ENCODE measurements at places on chromosomes 13 and 19. TPM values are rescaled to one million over a fixed set of nuclear protein-coding genes. Genes with fewer than 3 reads are reported as not detected.

DNA sequence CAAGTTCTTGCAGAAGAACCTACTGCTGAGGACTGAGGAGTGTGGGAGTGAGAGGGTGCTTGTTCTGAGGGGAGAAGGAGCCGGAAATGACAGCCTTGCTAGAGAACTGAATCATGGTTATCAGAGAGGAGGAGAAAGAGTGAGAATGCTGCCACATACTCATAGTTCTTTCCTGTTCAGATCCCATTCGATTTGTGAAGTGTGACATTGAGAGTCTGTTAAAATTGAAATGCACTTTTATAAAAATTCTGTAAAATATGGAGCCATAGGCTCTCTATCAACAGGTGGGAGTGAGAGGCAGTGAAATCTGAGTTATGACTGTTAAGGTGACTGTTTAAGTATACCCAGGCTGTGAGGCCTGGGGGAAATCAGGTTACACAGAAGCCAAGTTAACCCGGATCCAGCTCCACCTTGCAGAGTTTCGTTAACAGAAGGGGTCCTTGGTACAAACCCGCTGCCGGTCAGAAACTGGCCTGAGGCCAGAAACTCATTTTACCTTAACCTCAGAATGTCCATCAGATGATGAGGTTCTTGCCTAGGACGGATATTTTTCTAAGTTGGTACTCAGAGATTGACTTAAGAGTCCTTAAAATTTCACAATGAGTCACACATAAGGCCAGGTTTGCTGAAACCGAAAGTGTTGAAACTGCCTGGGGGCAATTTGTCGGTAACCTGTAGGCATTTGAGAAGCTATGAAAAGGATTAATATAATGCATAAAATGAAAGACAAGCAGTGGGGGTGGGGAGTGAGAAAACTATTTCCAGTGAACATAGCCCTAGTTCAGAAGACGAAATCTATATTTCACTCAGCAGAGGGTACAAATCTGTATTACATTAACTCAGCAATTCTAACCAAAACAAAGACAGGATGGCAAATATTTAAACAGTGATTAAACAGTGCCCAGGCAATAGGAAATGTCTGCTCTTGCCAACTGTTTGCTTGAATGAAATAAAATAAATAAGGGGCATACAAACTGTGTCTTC lies 350.5 kb downstream of the KCNRG start:
- DNase-seq: no peak

DNA sequence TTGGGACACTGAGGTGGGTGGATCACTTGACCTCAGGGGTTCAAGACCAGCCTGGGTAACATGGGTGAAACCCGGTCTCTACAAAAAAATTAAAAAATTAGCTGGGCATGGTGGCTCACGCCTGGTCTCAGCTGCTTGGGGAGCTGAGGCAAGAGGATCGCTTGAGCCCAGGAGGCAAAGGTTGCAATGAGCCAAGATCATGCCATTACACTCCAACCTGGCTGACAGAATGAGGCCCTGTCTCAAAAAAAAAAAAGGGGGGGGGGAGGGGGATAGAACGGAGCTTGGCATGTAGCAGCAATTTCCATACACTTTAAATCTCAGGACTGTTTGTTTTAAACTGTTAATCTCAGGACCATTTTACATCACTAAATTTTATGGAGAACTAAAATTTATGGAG lies 2.2 kb downstream of the ACP7 start:
- no peak for DNase-seq

GRCh38 chr19:35908973-35909683 lies 1.0 kb upstream of the TYROBP start:
- DNase-seq: peak; percentile 56

- DNase-seq: no peak
Observed at GRCh38 chr19:50833117-50833801, at the start of gene KLK15. Gene KLK15, minus strand, starts transcription at chr19:50833574. Its CDS starts 2,082 bp downstream, at chr19:50831492.

GRCh38 chr13:113105921-113106452 lies 396 bp downstream of the F7 start:
- DNase-seq: no peak

DNA sequence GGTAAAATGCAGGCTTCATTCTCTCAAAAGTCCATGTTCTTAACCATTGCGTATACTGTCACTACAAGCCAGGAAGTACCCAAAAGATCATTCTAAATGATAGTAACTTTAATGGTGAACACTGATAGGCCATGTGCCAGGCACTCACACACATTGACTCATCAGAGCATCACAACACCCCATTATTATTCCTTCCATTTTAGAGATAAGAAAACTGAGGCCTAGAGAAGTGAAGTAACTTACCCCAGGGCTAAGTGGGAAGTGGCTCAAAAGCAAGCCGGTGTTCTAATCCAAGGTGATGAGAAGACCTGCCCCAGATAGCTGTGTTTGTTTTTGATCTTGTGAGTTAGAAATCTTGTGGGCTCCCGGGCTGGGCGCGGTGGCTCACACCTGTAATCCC lies 1.4 kb upstream of the PHLDB3 start:
- DNase-seq: no peak

DNA sequence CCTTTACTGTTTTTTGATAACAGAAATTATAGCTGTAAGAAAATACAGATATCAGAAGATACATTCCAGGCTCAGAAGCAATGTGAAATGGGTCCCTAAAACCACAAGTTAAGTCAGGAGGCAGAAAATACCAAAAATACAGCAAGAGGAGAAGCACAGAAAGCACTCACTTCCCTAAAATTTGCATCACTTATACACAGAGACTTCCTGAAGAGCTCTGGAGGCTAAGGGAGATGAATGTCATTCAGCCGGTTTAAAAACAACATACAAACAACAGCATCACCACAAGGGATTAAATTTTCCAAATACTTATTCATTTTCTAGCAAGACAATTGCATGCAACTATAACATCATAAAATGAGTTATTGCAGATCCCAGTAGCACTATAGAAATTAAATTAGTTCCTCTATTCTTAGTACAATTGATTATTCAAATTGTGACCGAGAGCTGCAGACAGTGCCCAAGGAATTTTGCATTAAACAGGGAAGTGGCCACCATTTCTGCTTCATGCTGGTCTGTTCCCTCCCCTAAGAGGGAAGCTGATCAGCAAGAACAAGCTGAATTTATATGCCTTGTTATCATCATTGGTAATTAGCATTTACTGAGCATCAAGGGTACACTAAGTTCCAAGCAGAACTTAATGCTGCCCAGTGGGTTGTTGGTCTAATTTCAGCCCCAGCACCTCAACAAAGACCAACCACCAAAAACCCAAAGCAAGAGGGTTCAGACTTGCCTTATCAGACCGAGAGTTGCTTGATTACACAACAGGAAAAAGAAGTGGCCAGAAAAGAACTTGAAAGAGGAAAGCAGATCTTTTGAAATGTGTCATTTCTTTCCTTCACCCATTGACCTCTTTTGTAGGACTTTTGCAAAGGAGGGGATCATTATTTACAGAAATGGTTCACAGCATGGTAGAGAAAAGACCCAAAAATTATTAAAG lies 140.7 kb downstream of the KCTD12 start:
- DNase-seq: peak; percentile 46

SLC1A6 gene
- 0.12 TPM for polyA plus RNA-seq

ZNF132 gene
- 5.4 TPM for polyA plus RNA-seq
